Osteoblast (primary cell): ENCODE measurements at places on chromosomes 5 and 9. TPM values are rescaled to one million over a fixed set of nuclear protein-coding genes. Genes with fewer than 3 reads are reported as not detected.
A peak's percentile ranks its signal among the peaks of the same experiment; 100 is the strongest.

DNA sequence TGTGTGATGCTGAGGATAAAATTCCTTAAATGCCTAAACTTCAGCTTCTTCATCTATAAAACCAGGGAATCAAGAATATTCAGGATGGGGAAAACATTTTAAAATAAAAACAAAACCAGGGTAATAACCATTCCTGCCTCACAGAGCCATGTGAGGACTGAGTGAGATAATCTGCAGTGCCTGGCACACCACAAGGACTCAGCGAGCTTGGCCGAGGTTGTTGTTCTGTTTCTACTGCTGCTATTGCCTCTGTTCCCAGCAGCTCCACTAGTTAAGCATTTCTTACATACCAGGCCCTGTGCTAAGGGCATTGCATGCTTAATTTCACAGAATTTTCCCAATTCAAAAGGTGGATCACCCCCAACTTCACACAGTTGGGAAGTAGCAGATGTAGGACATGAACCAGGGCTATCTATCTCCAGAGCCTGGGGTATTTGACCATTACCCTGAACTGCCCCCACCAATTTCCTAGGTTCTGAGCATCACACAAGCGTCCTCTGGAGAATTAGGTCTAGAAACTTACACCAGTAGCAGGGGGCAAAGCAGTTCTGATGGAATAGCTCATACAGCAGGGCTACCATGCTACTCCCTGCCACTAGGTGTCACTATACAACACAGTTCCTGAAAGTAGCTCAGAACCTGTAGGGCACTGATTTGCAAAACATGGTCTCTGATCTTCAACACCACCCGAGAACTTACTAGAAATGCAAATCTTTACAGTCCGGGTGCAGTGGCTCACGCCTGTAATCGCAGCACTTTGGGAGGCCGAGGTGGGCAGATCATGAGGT lies 74.3 kb downstream of the LRSAM1 start:
- peak; percentile 84 for DNase-seq

DNA sequence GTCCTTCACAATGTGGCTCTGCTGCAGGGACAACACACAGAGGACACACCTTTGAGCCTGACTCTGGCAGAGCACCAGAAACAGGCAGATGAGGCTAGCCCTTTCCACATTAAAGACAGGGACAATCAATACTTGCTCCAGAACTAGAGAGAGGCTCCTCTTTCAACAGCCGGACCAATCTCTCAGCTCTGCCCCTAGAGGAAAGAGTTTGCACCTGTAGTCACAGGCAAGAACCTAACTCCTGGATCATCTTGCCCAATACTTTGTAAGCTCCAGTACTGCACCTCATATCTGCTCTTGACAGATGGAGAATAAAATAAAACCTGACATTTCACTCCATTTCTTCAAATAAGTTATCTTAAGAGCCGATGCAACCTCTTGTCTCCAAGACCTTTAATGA lies 52.1 kb downstream of the EPB41L4A start:
- DNase-seq = no peak

DNA sequence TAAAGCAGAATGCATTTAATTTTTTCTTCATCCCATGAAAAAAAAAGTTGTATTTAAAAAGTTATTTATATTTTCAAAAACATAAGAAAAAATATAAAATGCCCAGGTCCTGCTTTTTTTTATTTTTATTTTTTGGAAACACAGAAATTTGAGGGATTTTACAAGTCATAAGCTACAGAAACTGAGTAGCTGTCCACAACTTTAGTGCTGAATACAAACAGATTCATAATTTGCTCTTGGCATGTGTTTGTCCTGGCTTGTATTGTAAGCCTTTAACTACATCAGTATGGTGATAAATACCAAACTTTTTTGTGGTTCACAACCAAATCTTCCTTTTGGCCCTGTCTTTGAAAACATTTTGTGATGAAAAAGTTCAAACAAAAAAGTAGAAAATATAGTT lies 7.5 kb upstream of the PLCXD3 start:
- no peak for DNase-seq

GRCh38 chr9:89468281-89468960 lies 29.5 kb downstream of the SEMA4D start:
- no peak for DNase-seq

DNA sequence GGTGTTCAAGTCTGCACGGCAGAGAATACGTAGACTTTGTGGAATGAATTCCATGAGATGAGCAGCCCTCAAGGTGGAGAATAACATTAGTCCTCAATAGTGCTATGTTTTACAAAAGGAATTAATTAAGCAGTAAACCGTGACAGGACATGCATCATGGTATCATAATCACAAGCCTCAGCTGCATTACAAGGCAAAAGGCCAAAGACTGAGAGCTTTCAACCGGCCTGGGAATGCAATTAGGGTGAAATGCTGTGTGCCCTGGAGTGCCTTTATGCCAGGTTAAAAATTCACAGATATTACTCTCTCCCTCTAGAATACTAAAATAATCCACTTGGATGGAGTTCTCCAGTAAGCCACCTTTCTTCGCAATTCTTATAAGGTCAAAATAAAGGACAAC lies 270.6 kb downstream of the MLLT3 start:
- DNase-seq = no peak

DNA sequence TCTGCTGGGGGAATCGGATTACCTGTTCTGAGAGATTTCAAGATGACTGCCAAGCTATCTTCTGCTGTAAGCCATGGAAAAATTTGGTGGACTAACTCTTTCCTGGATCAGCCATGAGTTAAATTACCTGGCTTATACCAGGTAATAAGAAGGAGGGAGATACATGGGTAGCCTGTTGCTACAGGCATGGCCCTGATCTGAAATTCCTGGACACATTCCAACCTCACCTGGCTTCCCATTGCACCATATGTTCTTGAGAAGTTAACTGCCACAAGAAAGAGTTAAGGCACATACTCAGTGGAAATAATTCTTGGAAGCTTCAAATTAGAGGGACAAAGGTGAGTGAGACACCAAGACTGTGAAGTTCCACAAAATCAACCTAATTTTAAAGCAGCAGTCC lies 371.3 kb downstream of the ACTL7B start:
- no peak for DNase-seq

ADRA1B gene
- 0.29 and 0.36 TPM in 2 replicates for total RNA-seq

GRCh38 chr9:98896632-98897031 lies 47.1 kb upstream of the COL15A1 start:
- DNase-seq = no peak

- DNase-seq = no peak
These were observed 55.5 kb downstream of the CEP120 start for GRCh38 chr5:123367739-123368138.

- peak; percentile 86 for DNase-seq
These were observed 1.3 kb downstream of the PTCH1 start for GRCh38 chr9:95515272-95516113.

PCDHB16 gene
- 1.1 and 3.5 TPM in 2 replicates for total RNA-seq

DNA sequence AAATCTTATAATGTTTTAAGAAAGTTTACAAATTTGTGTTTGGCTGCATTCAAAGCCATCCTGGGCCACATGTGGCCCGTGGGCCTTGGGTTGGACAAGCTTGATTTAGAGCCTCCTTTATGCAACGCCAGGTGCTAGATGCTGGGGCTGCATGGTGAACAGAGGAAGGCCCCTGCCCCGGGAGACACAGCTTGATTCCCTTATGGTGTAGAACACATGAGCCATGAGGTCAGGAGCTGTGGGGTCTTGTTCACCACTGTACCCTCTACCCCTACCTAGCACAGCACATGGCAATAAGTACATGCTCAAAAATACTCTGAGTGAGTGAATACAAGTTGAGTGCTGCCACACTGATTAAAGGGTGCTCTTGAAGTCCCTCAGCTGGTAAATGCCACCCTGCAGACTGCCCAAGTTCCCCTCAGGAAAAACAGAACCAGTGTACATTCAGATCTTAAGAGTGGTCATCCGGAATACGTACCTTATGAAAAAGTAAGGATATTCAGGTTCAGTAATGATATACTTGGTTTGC lies 71.9 kb downstream of the ARRDC3 start:
- no peak for DNase-seq

SLC6A18 gene
- not detected in 2 replicates for total RNA-seq

UBAC1 gene
- total RNA-seq = 29.0 and 32.1 TPM in 2 replicates

GRCh38 chr5:61450493-61451279 lies 118.6 kb downstream of the ZSWIM6 start:
- no peak for DNase-seq

DNA sequence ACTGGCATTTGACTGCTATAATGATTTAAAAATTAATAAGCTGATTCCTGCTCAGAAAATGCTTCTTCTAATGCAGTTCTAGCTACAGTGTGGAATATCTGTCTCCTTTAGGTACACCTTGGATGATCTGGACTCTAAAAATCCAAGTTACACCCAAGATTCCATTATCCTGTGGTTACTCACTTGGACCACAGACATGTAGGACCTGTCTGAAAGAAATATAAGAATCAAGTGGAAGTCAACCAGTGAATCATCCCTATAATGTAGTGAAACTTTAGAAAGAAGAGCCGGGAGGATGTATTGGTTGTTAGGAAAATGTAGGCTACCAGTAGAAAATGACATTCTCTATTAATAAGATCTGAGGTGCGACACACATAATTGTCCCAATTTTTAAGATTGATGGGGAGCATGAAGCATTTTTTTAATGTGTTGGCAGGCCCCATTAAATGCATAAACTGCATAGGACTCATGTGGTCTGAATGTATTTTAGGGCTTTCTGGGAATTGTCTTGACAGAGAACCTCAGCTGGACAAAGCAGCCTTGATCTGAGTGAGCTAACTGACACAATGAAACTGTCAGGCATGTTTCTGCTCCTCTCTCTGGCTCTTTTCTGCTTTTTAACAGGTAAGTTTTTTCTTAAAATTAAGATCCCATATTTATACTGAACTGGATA lies at the start of gene SPINK6:
Gene SPINK6, plus strand, starts transcription at position 512 of the 673 bp plus-strand sequence. Its CDS starts 55 bp downstream, at position 567.
- DNase-seq = no peak

DNA sequence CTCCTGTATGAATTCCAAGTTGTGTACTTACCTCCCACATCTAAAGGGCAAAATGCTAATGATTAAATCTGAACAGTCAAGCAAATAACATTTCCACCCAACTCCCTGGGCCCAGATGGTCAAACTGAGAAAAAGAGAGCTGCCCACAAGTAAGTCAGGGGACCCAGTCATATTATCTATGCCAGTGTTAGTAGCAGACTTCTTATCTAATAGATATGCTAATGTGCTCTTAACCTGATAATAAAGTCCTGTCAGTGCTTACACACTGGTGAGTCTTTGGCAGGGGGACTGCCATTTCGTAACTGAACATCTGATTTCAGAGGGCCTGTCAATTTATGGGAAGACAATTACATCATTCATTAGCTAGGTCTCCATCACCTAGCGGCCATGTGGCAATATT lies 292.3 kb upstream of the WWC1 start:
- DNase-seq = no peak

DNA sequence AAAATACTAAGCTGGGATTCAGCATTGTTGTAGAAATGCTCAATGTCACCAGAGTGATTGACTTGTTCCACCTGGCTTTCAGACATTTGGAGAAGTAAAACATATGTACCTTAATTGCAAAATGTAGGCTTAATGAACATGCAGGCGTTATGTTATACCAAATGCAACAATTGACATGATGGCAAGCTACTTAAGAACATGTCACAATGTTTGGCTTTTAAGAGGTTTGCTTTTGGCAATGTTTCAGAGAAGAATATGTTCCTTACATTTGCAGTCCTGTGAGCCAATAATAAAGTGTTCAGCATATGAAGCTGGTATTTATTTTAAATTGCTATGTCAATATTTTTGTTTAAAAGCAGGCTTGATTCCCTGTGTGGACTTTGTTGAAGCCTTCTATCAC lies 111.7 kb upstream of the NUDT12 start:
- no peak for DNase-seq

GRCh38 chr5:119378075-119378700 lies 22.4 kb downstream of the TNFAIP8 start:
- DNase-seq = peak; percentile 80

SUSD3 gene
- total RNA-seq = 0.36 and 0.88 TPM in 2 replicates

GRCh38 chr5:139228201-139228803 lies 30.1 kb upstream of the SIL1 start:
- no peak for DNase-seq

DNA sequence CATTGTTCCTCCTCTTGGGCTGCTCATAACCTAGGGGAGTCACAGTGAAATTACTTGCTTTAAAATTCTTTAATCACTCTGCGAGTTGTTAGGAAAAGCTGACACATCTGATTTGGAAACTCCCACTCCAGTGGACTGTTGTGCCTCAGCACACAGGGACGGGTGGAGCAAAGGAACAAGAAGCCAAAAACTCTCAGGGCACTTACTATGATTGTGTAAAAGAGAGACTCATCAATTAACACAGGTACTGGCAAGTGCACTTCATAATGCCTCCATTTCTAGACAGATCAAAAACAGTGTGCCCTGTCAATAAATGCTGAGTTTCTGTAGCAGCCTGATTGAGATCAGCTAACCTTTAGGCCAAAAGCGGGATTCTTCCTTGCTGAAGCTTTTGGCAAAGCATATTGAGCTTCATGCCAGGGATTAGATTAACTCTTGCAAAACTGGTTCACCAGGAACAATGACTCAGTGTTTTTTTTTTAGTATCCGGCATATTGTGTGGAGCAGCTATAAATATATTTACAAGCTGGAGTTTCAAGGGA lies 55.9 kb downstream of the TMC1 start:
- DNase-seq = peak; percentile 62

DNA sequence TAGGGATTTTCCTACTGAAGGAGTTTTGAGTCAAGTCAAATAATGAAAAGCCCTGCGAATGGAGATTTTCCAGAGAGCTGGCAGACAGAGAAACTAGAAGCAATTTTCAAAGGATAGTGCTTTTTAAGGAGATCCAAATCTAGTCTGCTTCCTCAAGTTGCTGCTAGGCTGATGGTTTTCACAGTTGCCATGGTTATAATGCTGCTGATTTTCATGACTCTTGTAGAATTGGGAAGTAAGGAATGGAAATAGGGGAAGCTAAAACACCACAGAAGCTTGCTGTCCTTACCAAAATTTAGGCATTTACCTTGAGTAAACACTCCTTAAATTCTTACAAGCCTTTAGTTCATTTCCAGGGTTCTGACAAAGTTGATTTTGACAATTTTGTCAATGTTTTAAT lies 30.1 kb upstream of the HAPLN1 start:
- DNase-seq = no peak

DNA sequence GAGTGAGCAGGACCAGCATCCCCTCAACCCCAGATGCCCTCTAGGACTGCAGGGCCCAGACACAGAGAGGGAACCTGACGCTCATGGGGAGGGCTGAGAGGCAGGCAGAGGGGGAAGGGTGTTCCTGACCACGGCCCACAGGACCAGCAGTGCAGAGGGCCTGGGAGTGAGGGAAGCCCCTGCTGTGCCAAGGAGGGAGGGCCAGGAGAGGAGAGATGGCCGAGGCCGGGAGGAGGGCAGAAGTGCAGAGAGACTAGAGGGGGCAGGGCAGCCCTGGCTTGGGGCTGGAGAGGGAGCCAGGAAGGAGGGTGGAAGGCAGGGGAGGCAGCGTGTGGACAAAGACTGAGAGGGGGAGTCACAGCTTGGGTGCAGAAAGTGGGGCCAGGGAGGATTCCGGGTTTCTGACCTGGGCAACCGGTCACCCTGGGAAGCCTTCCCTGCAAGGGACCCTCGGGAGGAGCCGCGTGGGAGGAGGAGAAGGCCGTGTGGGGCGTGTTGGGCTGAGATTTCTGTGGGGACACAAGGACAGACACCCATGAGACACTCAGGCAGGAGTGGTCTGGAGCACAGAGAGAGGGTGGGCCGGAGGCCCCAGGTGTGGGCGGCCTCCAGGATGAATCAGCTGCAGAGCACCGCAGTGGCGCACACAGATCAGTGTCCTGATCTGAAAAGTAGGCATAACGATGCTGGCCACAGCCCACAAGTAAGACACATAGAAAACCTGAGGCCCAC lies 117.5 kb downstream of the ADAMTS2 start:
- peak; percentile 77 for DNase-seq
